ENCODE measurements at places on chromosomes 6 and 20. TPM values are rescaled to one million over a fixed set of nuclear protein-coding genes. Genes with fewer than 3 reads are reported as not detected.

Gene SLC22A16
- 1.0 TPM for total RNA-seq

Gene NOX3
- total RNA-seq: not detected

Gene ADGRF4
- total RNA-seq: not detected

Gene ULBP3
- 1.0 TPM for total RNA-seq

Gene NQO2
- 5.7 TPM for total RNA-seq

Gene CD93
- total RNA-seq: 76.7 TPM

Gene R3HDML
- total RNA-seq: not detected

Gene HSD17B8
- total RNA-seq: 15.7 TPM

Gene XKR7
- total RNA-seq: not detected

Gene IL20RA
- total RNA-seq: 9.9 TPM

Gene RBBP8NL
- total RNA-seq: not detected

Gene SCRT2
- total RNA-seq: not detected

Gene DTD1
- total RNA-seq: 21.4 TPM

Gene ESR1
- 1.0 TPM for total RNA-seq

Gene TDRD6
- total RNA-seq: 0.52 TPM

Gene KCNQ2
- 1.6 TPM for total RNA-seq

Gene FHL5
- 2.1 TPM for total RNA-seq

Gene OR12D3
- not detected for total RNA-seq

Gene PGC
- 0.52 TPM for total RNA-seq

Gene PNPLA1
- total RNA-seq: not detected

Gene C6orf132
- under 0.01 TPM for total RNA-seq

Gene GNL1
- 22.4 TPM for total RNA-seq

Gene CPXM1
- 26.1 TPM for total RNA-seq

Gene RIPOR3
- total RNA-seq: 2.6 TPM

Gene TRIM40
- total RNA-seq: not detected

Gene TCP11
- total RNA-seq: not detected

Gene DAAM2
- total RNA-seq: 31.8 TPM

Gene ZNF76
- 16.7 TPM for total RNA-seq

Gene SLC35D3
- not detected for total RNA-seq

Gene C6orf58
- not detected for total RNA-seq

Gene KCNS1
- total RNA-seq: under 0.01 TPM

Gene NKX2-4
- total RNA-seq: not detected

Gene SPTLC3
- 9.9 TPM for total RNA-seq

Gene NMBR
- total RNA-seq: not detected

Gene LGSN
- not detected for total RNA-seq

Gene RAET1E
- total RNA-seq: 1.0 TPM

Gene TCF21
- not detected for total RNA-seq

Gene PNLDC1
- total RNA-seq: not detected

Gene OR2H2
- total RNA-seq: not detected

Gene RHAG
- 1.6 TPM for total RNA-seq

Gene CENPW
- 4.2 TPM for total RNA-seq

Gene PET117
- total RNA-seq: 5.7 TPM

Gene LY6G6C
- total RNA-seq: not detected

Gene OR2H1
- not detected for total RNA-seq

Gene PPP1R3G
- 2.1 TPM for total RNA-seq

Gene LTA
- total RNA-seq: not detected

Gene TSBP1
- total RNA-seq: not detected

Gene ARMH2
- total RNA-seq: not detected

Data from skeletal muscle tissue (tissue), 5 donors.